NCI-H82 (cell line): ENCODE measurements at places on chromosomes 6 and 20.

DNA sequence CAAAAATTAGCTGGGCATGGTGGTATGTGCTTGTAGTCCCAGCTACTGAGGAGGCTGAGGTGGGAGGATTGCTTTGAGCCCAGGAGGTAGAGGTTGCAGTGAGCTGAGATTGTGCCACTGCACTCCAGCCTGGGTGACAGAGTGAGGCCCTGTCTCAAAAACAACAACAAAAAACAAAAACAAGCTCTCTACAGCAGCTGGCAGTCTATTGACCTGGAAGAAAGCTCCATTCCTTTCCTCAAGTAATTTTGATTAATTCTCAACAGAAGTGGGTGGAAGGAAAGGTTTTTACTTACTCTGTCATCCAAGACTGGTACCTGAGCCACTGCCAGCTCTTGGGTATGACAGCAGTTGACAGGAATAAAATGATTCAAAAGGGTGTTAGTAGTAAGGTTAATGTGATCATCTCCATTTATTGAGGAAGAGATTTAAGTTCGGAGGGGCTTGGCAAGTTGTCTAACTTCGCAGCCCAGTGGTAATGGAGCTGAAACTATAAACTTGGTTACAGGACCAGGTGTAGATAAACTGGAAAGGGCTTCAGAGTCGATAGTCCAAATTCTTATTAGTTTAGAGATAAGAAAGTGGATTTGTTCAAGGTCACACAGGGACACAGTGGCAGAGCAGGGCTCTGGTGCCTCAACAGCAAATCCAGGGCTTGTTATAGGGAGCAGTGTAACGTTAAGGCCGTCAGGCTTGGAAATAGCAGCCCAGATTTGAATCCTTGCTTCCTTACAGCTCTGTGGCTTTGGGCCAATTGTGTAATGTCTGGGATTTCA is 14.8 kb downstream of the SRSF3 start:
- DNase-seq, result peak; percentile 57

- no peak for DNase-seq
Observed at GRCh38 chr6:151900256-151900655, 92.8 kb downstream of the ESR1 start.

DNA sequence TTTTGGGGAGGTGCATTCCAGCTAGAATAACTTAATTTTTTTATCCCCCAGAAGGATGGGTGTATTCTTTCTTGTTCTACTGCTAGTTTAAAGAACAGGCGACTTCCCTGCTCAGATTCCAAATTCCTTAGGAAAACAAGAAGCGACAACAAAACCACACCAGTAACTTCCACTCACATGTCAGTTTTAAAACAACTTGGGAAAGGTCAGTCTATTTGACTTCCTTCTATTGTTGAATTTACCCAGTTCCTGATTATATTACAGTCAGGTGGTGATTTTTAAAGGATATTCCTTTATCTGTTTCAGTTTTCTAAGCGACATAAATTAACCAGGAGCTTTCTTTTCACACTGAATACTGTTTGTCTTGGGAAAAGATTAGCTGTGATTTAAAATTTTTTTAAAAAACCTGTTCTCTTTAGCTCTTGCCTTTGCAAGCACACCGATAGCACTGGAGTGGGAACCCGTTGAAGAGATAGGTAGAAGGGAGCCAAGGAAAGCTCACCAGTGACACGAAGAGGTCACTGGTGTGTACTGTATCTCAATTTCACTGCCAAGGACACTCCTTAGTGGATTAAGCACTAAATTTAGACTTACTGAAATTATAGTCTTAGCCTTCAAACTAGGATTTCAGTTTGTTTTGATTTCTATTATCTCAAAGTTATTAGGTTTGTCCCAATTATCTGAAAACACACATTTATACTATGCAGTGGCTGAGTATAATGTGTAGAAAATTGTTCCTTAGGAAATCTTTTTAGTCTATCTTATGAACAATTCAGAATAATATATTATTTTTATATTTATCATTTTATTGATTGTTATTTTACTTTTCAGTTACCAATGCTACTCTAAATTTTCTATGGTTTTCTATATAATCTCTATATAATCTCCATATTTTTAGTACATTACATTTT is 22.3 kb downstream of the MARCKS start:
- DNase-seq, result peak; percentile 89

- no peak for DNase-seq
Observed at GRCh38 chr6:164871783-164872182, 437.6 kb downstream of the C6orf118 start.

- peak; percentile 63 for DNase-seq
Observed at GRCh38 chr20:49668181-49668877, 45.3 kb downstream of the B4GALT5 start.
